Hematopoietic multipotent progenitor cell (in vitro differentiated cells): ENCODE measurements at places on chromosomes 2 and 18.

DNA sequence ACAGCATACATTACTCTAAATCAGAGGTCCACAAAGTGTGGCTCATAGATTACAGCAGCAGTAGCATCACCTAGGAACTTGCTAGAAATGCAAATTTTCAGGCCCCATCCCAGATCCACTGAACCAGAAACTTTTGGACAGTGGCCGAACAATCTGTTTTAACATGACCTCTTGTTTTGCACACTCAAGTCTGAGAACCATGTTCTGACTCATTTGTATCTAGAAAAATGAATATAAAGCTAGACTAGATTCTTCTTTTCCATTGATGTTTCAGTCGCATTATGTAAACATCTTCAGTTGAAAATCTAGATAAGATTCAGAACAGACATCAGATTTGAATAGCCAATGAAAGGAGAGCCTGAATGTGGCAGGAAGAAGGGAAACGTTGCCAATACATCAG lies 608.8 kb downstream of the LRP1B start:
- DNase-seq = no peak

DNA sequence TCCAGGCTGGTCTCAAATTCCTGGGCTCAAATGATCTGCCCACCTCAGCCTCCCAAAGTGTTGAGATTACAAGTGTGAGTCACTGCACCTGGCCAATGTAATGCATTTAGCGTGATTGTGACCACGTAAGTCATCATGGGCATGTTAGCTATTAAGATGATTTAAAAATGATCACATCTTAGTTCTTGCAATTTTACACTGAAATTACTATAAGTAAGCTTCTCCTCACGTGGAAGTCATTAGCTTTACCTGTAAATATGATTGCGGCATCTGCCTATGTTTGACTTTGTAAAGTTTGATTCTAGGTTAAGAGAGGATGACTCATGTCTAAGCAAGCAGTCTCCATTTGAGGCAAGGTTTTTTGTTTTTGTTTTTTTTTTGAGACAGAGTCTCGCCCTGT lies 85.5 kb downstream of the PMAIP1 start:
- DNase-seq = no peak

GRCh38 chr18:7532942-7533341 lies 34.2 kb upstream of the PTPRM start:
- DNase-seq = no peak

- no peak for DNase-seq
These were observed 220.8 kb downstream of the GULP1 start for GRCh38 chr2:188512456-188512855.

DNA sequence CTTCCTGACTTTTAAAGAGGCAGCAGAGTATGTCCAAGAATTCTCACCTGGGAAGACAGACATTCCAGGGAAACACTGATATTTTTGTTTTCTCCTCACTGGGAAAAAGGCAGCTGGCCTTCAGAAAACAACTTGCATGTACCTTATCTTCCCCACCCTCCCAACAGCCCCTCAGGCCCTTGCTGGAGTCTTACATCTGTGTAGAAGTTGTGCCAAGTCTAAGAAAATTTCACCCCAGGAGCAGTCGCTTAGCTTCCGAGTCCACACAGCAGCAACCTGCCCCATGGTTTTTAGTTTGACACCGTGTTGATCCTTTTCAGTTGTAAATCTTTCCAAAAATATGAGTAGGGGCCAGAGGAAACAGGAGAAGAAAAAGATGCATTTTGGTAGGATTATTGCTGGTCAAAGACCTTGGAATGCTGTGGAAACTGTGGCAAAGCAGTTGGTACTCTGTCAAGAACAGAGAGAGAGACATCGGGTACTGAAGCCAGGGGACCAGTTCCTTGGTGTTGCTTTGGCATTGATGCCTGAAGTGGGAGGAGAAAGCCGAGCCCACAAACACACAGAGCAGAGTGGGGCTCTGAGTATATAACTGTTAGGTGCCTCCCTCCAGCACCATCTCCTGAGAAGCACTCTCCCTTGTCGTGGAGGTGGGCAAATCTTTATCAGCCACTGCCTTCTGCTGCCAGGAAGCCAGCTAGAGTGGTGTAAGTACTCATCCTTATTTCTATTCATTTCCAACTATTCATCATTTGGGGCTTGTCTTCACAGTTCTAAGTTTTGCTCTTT lies at the start of gene SLC14A1:
TSS of gene SLC14A1 (plus strand) at position 615 of the 789 bp plus-strand sequence. CDS start 6,140 bp downstream, outside the sequence.
- DNase-seq = no peak

DNA sequence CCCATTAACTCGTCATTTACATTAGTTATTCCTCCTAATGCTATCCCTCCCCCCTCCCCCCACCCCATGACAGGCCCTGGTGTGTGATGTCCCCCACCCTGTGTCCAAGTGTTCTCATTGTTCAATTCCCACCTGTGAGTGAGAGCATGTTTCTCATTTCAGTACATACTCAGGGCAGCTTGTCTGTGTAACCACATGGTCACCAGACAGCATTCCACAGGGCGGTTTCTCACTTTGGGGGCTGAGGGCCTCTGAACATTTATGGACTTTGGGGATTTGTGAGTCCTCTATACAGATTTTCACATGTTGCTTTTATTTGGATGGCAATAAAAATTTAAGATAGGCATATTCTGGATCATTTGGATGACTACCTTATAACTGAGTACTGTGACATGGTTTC lies 84.0 kb downstream of the LYPD6B start:
- DNase-seq = no peak

DNA sequence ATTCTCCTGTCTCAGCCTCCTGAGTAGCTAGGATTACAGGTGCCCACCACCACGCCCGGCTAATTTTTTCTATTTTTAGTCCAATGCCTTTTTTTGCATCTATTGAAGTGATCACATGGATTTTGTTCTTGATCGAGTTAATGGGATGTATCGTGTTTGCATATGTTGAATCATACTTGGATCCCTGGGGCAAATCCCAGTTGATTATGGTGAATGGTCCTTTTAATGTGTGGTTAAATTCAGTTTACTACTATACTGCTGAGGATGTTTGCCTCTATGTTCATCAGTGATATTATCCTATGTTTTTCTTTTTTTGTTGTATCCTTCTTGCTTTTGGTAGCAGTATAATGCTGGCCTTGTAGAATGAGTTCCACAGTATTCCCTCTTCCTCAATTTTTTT lies 8.2 kb upstream of the TTC21B start:
- DNase-seq = no peak

DNA sequence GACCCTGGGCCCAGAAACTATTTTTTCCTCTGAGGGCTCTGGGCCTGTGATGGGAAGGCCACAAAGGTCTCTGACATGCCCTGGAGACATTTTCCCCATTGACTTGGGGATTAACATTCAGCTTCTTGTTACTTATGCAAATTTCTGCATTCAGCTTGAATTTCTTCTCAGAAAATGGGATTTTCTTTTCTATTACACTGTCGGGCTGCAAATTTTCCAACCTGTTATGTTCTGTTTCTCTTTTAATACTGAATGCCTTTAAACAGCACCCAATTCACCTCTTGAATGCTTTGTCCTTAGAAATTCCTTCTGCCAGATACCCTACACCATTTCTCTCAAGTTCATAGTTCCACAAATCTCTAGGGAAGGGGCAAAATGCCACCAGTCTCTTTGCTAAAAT lies 241.0 kb downstream of the HNMT start:
- DNase-seq = no peak
